GM18507 (cell line): ENCODE measurements at places on chromosomes 7 and 10.

- no peak for DNase-seq
Observed at GRCh38 chr7:40623863-40624262, 489.1 kb downstream of the SUGCT start.

GRCh38 chr10:22370320-22370719 lies 25.0 kb downstream of the SPAG6 start:
- no peak for DNase-seq

- DNase-seq = no peak
Observed at GRCh38 chr7:135929722-135930141, 47.4 kb downstream of the MTPN start.

- DNase-seq = no peak
Observed at GRCh38 chr7:41085244-41085643, 617.6 kb downstream of the INHBA start.

GRCh38 chr10:51014680-51015389 lies 59.5 kb upstream of the PRKG1 start:
- DNase-seq = no peak

DNA sequence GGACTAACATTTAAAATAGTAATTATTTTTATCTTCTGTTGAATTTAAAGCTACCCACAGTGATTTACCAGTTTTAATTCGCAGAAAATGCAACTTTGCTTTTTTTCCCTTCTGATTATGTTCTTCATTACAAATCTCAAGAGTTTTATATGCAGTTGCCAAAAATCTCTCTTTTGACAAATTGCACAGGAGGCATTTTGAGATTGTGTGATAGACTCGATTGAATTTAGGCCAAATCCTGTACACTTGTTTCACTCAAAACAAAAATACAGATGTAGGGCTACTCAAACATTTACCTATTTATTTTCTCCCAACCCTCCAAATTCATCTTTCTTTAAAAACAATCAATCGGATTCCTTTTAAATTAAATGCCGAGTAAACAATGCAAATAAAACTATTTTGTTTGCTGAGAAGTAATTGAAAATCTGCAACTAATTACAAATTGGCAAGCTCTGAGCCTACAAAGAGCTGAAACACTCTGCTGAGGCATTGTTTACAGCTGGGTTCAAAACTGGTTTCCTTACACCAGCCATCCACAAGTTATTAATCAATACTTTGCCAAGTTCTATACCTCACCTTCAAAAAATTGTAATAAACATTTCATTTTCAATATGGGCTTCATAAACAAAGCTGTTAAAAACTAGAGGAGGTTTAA lies 214.9 kb upstream of the TCF7L2 start:
- no peak for DNase-seq

DNA sequence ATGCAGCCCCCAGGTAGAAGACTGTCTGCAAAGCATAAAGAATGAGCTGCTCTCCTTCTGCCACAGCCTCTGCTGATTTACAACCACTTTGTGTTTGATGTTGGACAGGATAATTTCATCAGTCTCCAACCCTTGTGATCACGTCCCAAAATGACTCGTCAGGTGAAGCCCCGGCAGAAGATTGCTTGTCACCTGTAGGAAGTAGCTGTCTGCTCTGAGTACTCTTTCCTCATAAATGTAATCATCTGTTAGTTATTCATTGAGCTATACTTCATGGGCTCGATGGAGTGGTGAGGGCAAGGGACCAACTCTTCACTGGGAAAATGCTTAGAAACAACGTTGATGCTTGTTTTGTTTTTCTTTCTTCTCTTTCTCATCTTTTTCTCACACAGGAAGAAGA lies 290.9 kb upstream of the SP8 start:
- no peak for DNase-seq

- no peak for DNase-seq
Observed at GRCh38 chr7:16791071-16791470, 13.7 kb downstream of the AGR2 start.

DNA sequence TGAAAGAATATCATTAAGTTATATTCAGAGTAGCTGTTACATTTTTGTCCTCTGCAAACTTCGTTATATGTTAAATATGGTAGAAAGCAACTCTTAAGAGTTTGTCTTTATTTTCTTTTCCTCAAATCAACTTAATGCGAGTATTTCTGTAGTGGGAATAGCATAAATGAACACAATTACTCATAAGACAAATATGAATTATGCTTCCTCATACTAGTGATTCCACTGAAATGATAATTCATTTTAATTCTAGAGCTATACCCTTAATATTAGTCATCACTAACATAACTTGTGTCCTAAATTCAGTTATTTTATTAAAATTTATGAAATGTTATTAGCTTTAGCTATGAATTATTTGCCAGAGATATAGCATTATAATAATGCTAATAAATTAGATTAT lies 820.6 kb upstream of the KCND2 start:
- no peak for DNase-seq

DNA sequence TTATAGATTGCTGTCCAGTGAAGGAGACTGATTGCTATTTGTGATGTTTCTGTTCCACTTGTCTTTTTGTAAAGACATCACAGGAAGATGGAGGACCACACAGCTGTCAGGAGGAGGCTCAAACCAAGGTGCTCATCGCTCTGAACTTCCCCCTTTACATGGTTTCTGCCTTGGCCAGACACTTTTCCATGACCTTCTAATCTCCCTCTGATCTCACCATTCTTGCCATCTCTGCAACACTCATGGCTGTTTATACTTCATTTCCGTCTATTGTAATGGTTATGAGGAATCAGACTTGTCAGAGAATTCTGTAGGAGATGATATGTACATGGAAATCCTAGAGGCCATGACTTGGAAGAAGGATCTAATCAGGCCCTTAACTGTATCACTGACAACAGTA lies 1.7 kb upstream of the TAS2R5 start:
- DNase-seq = no peak

DNA sequence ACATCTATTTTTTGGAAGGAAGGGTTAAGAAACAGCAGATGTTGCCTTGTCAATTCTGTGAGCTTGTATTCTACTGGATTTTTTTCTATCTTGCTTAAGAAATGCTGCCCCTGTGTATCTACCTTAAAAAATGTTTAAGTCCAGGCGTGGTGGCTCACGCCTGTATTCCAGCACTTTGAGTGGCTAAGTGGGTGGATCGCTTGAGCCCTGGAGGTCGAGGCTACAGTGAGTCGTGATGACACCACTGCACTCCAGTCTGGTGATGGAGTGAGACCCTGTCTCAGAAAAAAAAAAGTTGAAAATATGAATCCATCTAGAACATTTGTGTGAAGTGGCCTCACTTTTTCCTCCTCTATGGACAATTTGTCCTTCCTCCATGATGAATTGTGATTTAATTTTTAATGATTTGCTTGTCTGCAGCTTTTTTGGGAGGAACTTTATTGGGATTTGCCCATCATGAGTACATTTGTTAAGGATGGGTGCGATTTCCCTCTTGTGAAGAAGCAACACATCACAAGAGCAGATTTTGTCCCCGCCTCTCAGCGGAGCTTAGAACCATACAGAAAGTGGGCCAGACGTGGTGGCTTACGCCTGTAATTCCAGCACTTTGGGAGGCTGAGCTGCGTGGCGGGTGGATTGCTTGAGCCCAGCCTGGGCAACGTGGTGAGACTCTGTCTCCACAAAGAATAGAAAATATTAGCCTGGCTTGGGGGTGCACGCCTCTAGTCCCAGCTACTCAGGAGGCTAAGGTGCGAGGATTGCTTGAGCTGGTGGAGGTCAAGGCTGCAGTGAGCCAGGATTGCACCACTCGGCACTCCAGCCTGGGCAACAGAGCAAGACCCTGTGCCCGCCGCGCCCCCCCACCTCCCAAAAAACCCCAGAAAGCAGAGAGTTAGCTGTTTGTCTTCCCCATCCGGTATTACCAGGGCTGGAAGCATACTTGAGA lies 57.7 kb downstream of the DNAJB6 start:
- no peak for DNase-seq

DNA sequence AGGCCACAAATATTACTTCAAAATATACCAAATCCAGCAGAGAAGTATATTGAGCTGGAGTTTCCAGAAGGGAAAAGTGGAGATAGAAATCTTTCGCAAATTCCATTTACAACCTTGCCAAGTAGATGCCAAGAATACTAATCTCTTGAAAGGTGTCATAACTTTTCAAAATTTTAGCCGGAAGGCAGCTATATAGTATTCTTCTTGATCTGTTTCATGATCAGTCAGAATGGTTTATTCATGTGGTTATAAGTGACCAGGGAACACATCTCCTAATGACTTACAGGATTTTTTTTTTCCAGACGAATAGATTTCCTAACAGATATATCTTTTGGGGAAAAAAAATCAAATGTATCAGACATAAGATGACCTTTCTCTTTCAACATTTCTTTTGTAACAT lies 270.7 kb downstream of the TSPAN12 start:
- DNase-seq = no peak

- DNase-seq = no peak
Observed at GRCh38 chr10:104297697-104298660, 29.0 kb downstream of the GSTO2 start.

GRCh38 chr10:91162050-91162494 lies 58.4 kb upstream of the PCGF5 start:
- no peak for DNase-seq

- no peak for DNase-seq
Observed at GRCh38 chr10:101226491-101227428, 2.5 kb downstream of the LBX1 start.

GRCh38 chr7:46802479-46802878 lies 779.4 kb downstream of the TNS3 start:
- DNase-seq = no peak

- DNase-seq = no peak
Observed at GRCh38 chr7:36633377-36633776, 90.9 kb downstream of the AOAH start.

DNA sequence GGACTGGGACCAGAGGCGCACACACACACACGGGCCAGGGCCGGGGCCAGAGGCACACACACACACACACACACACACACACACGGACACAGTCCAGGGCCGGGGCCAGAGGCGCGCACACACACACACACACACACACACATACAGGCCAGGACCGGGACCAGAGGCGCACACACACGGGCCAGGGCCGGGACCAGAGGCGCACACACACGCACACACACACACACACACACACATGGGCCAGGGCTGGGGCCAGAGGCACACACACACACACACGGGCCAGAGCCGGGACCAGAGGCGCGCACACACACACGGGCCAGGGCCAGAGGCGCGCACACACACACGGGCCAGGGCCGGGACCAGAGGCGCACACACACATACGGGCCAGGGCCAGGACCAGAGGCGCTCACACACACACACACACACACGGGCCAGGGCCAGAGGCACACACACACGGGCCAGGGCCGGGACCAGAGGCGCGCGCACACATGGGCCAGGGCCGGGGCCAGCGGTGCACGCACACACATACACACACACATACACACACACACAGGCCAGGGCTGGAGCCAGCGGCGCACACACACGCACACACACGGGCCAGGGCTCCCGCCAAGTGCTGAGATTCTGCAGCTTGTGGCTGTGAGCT lies 268.8 kb downstream of the ELFN1 start:
- no peak for DNase-seq

GRCh38 chr7:75743455-75743859 lies 4.7 kb upstream of the HIP1 start:
- no peak for DNase-seq

DNA sequence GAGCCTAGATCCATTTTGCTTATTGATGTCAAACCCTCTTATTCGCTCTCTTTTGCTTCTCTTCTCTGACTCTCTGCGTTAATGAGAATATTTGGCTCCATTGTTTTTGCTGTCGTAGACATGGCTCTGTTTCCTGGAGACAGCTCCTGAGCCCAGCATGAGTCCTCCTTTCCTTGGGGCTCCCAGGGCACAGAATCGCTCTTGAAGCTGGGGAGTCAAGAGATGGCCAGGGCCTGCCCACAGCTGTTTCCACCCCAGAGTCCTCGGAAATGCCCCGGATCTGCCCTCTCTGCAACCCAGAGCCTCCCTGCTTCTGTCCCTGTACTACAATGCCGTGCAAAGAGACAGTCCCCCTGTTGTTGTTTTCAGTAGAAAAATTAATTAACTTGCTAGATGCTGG lies 566.7 kb upstream of the FOXK1 start:
- no peak for DNase-seq

- no peak for DNase-seq
Observed at GRCh38 chr7:142584765-142585164, 164.5 kb upstream of the PRSS1 start.

DNA sequence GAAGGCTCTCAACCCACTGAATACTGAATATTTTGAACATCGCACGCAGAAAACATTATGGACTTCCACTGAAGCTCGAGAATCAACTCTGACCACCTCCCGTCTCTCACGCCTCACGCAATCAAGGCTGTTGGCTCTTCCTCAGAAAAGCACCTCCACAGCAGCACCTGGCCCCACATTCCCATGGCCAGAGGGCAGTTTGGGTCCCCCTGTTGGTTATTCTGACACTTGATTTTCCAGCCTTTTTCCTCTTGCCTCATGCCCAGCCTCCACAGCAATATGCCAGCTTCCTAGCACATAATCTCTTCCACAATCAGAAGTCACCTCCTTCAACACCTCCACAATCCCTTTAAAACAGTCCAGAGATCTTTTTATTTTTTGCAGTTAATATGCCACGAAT lies 55.9 kb downstream of the SVOPL start:
- no peak for DNase-seq
